ENCODE measurements at places on chromosomes 2 and 18. TPM values are rescaled to one million over a fixed set of nuclear protein-coding genes. Genes with fewer than 3 reads are reported as not detected.

DNA sequence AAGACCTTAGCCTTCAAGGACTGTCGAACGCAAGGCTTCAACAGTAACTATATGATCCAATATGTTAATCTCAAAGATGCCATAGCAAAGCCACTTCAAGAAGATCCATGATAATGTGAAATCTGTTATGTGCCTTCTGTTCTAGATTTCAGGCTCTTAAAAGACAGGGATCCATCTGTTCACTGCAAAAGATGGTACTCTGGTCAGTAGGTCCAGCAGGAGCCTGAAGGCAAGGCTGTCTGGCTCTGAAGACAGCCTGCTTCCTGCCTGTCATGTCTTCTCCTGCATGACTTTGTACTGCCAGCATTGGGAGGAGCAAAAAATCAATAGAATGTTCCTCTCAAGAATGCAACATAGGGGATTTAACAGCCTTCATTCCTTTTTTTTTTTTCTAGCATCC, 270.8 kb upstream of the PARD3B start:
- DNase-seq: no peak

DNA sequence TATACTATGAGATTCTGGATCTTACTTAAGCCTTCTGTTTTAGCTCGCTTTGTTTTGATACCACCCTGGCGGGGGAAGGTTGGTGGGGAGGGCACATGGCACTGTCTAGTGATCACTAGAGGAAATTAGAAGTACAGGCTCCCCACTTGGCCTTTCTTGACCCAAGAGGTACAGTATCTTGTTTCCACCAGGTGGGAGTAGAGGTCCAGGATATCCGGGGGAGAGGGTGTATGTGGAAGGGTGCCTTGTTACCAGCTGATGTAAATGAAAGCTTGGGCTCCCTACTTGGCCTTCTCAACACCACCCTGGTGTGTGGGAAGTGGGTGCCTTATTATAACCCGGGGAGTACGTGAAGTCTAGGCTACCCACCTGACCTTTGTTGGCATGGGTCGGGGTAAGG, 7.5 kb downstream of the GALNT1 start:
- no peak for DNase-seq

DNA sequence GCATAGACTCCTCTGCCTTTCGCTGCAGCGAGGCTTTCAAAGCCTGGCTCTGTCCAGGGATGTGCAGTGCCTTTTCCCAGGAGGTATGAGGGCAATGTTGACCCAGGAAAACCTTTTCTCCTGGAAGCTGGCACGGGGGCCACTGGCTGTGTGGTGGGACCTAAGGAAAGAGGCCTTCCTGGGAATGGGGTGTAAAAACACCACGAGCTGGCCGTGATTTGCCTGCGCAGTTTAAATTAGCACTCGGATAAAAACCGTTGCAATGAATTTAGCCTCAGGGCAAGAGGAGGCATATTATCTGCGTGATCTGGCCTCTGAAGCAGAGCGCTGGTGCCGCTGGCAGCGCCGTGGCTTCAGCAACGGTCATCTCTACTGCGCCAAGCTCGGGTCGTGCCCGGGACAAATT, 3.0 kb downstream of the OSR1 start:
- DNase-seq: no peak

DNA sequence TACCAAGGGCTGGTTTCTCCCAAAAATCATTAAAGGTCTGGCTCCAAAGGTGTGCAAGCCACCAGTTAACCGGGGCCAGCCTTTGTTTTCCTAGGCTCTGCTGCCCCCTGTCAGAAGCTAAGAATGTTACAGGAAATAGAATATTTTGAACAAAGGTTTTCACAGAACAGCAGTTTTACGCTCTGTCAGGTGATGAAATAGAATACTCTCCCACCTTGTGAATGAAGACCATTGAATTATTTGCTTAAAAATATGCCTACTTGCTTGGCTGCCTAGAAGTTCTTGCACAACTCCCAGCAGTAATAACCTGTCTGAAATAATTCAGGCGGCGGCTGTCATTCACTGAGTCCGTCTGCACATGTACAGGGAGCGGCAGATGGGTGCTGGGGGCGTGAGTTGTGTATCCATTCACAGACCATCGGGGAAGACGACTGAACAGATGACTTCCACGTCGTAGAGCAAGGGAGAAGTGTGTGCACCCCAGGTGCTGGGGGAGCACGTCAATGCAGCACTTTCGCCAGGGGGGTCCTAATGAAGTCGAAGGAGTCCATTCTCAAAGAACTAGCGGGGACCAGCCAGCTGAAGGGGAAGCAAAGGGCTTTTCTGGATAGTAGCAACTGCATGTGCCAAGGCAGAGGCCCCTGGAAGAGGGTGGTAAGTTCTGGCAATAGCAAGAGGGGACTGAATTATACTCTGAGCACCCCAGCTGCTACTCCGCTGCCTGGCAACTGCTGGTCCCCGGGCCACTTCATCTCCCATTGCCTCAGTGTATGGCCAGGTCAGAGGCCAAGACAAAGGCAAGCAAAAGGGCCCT, 56.1 kb downstream of the SF3B1 start:
- DNase-seq: peak; percentile 45

Gene GCFC2
- total RNA-seq: 13.4 TPM

DNA sequence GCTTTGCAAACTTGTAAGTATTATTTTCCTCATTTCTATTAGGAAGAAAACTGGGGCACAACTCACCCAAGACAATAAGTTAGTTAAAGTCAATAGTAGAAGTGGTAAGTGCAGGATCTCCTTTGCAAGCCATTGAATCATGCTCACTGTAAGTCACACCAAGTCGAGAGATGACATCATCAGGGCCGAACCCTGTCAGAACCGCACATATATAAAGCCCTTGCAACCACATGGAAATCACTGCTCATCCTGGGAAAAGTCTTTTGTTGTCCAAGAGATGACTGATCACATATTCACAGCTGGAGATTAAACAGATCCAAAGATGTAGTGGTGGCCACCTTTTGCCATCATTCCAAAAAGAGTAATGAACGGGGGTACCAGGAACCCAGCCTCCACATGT, 484.8 kb upstream of the ID2 start:
- no peak for DNase-seq

DNA sequence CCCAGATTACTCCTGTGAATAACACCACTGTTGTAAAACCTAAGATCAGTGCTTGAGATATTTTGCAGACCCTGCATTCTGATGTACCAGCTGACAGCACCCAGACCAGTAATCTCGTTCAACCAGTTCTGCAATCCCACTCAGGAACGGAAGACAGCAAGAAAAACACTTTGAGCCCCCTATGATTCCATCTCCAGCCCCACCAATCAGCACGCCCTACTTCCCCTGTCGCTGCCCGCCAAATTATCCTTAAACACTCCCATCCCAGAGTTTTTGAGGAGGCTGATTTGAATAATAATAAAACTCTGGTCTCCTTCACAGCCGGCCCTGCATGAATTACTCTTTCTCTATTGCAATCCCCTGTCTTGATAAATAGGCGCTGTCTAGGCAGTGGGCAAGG, 173.9 kb upstream of the CDH2 start:
- DNase-seq: no peak

- no peak for DNase-seq
Measured at GRCh38 chr2:231088754-231089153, 32.1 kb downstream of the PSMD1 start.

Gene GPD2
- 14.4 TPM for total RNA-seq

Gene LTBP1
- total RNA-seq: 80.3 TPM

Gene LAMA1
- total RNA-seq: 0.04 TPM

- no peak for DNase-seq
Measured at GRCh38 chr2:239569401-239570090, 168.7 kb upstream of the HDAC4 start.

DNA sequence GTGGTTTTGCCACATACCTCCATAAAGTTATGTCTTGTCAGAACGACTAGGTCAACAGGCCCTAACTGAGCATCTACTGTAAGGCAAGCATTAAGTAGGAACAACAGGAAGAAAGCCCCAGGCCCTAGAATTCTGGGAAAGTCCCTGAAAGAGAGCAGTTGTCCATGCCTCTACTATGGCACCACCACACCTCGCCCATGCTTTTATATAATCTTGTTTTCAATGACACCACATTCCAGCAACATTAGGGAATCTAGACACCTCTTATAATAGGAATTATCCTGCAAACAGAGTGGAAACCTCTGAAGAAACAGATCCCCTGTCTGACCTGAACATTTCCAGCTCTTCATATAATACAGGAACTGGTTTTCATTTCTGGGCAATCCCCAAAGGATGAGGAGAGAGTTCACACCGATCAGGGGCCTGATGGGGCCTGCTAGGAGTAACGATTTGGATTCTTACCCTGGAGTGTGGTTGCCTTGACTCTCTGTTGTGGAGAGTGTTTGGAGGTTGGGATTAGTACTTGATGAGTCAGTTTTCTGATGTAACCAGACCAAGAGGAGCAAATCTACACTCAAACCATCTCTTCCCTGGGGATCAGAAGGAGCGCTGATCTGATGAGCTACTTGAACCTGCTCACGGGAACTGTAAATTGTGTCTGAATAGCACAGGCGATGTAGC, 31.9 kb upstream of the CEP68 start:
- DNase-seq: no peak

Gene SPHKAP
- 65.6 TPM for total RNA-seq

- no peak for DNase-seq
Measured at GRCh38 chr2:54336977-54337255, 80.9 kb upstream of the TSPYL6 start.

Gene PCARE
- total RNA-seq: 0.72 TPM

Gene UBE2E3
- 61.9 TPM for total RNA-seq

Gene CFC1B
- not detected for total RNA-seq

GRCh38 chr2:240306185-240306584, 129.3 kb upstream of the GPC1 start:
- no peak for DNase-seq

DNA sequence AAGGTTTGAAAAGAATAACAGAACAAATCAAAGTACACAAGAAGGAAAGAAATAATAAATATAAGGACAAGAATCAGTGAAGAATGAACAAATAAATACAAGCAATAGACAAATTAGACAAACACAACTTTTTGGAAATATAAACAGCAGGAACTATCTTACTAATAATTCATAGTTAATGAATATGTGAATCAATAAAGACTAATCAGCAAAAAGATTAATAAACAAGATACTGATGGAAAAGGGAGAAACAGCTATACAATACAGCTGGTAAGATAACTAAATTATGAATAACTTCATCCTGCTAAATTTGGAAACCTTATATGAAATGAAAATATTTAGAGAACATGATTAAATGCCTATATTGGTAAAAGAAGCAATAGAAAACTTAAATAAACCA, 193.6 kb upstream of the SPRED2 start:
- DNase-seq: no peak

- DNase-seq: no peak
Measured at GRCh38 chr2:59239146-59239545, 998.0 kb upstream of the FANCL start.

GRCh38 chr2:170243118-170243837, 65.3 kb downstream of the MYO3B start:
- no peak for DNase-seq

DNA sequence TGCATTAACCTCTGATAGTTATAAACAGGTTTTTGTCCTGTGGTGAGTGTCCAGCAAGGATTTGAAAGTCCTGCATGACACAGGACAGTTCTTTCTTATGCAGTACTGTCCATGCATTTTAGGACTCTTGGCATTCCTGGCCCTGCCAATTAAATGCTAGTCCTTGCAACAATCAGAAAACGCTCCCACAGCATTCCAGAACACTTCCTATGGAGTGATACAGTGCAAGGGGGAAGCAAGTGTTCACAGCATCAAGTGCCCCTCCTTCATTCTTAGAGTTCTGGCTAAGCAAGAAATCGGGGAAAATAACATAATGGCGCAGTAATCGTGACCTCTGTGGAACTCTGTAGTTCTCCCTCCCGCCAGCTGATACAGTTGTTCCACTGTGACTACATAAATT, 62.9 kb downstream of the ARHGAP28 start:
- no peak for DNase-seq

GRCh38 chr2:8418721-8419120, 263.1 kb upstream of the ID2 start:
- no peak for DNase-seq

DNA sequence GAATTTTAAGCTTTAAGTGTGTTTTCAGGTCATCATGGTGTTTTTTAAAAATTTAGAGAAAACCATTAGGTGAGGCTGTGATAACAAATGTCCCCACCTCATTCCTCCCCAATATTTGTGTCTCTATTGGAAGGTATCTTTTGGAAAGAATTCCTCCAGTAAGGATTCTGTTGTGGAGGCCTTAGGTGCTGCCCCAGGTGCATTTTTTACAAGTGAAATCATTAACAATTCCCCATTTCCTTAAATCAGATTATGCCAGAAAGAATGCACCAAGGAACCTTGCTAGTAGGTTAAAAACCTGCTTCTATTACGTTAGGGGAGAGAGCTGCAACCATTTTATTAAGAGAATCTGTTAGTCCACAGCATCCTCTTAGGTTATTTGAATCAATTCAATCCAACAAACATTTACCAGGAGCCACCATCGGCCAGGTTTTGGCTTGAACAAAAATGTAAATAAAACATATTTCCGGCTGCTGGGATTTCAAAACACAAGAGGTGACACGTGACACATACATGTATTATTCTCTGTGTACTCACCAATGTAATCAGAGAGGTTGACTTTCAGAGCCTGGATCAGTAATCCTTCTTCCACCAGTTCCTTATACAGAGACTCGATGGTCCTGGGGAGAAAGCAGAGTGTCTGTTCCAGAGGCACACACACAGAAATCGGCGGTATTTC, 112.5 kb upstream of the ASB18 start:
- DNase-seq: no peak

- peak; percentile 47 for DNase-seq
Measured at GRCh38 chr2:127560201-127560930, 24.9 kb downstream of the MYO7B start.

Gene AMER3
- total RNA-seq: not detected

- DNase-seq: no peak
Measured at GRCh38 chr2:229572507-229573271, 141.7 kb downstream of the DNER start.

Gene MAPK4
- total RNA-seq: 33.5 TPM

GRCh38 chr18:80176334-80177073, 67.4 kb downstream of the ADNP2 start:
- DNase-seq: no peak

Gene FRZB
- 0.86 TPM for total RNA-seq

Gene LPIN1
- total RNA-seq: 34.4 TPM

Gene SCYGR6
- not detected for total RNA-seq

- DNase-seq: no peak
Measured at GRCh38 chr18:11886577-11887110, 21.5 kb downstream of the MPPE1 start.

DNA sequence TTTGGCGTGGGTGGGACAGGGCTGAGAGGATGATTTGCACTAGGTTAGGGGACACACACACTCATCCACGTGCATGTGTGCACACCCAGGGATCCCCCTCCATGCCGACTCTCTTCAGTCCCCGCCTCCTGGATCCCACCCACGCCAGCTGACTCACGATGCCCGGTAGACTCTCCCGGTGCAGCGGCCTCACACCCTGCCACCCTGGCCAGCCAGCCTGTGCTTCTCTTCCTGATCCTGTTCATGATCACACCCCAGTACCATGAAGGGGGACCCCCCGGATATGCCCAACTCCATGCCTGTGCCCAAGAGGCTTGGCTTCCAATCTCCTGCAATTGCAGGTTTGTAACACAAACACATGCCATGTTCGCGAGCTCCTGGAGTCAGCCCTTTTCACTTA, 157.8 kb upstream of the HDAC4 start:
- DNase-seq: no peak

Gene C18orf32
- total RNA-seq: 41.8 TPM
